ENCODE measurements at places on chromosomes 5 and 9.
A peak's percentile ranks its signal among the peaks of the same experiment; 100 is the strongest.

- DNase-seq, result no peak
Measured at GRCh38 chr5:151173711-151174611, 16.4 kb upstream of the ANXA6 start.

GRCh38 chr5:9090381-9091026 lies 455.4 kb downstream of the SEMA5A start:
- no peak for DNase-seq

GRCh38 chr9:2290382-2290781 lies 275.2 kb downstream of the SMARCA2 start:
- no peak for DNase-seq

DNA sequence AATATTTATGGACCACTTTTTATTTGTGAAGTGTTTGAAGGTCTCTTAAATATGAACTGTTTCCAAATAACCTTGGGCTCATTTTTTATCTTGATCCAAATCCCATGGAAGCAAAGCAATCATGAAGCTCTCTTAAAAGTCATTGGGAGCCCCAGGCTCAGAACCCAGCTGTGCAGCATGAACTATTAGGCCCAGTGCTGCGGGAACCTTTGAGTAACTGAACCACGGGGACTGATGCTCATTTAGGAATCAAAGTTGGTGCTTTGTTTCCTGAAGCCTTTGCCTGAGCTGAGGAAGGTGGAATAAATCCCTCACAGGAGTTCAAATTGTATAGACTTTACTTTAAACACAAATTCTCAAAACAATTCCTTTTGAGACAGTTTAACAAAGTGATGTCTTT lies 27.8 kb downstream of the MAT2B start:
- DNase-seq, result no peak

GRCh38 chr5:38642189-38642911 lies 85.9 kb upstream of the LIFR start:
- no peak for DNase-seq

GRCh38 chr5:32210151-32210550 lies 36.0 kb upstream of the GOLPH3 start:
- no peak for DNase-seq

GRCh38 chr5:159133041-159133741 lies 33.5 kb upstream of the EBF1 start:
- peak; percentile 78 for DNase-seq

- DNase-seq, result no peak
Measured at GRCh38 chr9:3516667-3517330, 9.0 kb downstream of the RFX3 start.

DNA sequence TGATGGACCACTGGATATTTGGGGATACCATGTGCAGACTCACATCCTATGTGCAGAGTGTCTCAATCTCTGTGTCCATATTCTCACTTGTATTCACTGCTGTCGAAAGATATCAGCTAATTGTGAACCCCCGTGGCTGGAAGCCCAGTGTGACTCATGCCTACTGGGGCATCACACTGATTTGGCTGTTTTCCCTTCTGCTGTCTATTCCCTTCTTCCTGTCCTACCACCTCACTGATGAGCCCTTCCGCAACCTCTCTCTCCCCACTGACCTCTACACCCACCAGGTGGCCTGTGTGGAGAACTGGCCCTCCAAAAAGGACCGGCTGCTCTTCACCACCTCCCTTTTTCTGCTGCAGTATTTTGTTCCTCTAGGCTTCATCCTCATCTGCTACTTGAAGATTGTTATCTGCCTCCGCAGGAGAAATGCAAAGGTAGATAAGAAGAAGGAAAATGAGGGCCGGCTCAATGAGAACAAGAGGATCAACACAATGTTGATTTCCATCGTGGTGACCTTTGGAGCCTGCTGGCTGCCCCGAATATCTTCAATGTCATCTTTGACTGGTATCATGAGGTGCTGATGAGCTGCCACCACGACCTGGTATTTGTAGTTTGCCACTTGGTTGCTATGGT lies 54.5 kb upstream of the HNRNPA0 start:
- DNase-seq, result no peak

GRCh38 chr9:115672477-115673316 lies 480.9 kb upstream of the PAPPA start:
- peak; percentile 95 for DNase-seq

DNA sequence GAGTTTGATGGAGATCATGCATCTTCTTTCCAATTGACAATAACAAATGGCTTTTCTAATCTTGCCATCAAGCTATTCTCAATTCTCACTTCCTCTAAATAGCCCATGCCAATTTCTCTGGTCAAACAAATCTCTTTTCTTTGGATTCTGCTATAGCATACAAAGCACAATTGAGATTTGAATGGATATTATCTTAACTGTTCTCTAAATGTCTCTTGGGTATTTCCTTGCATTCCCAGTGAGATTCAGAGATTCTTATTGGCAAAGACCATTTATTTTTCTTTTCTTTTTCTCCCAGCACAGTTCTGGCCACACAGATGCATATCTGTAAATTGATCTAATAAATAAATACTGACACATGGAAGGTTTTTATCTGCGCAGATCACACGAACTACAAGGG lies at the start of gene OR1N2:
TSS of gene OR1N2 (plus strand) at position 301 of the 400 bp plus-strand sequence. CDS start 100 bp downstream, outside the sequence.
- DNase-seq, result no peak

DNA sequence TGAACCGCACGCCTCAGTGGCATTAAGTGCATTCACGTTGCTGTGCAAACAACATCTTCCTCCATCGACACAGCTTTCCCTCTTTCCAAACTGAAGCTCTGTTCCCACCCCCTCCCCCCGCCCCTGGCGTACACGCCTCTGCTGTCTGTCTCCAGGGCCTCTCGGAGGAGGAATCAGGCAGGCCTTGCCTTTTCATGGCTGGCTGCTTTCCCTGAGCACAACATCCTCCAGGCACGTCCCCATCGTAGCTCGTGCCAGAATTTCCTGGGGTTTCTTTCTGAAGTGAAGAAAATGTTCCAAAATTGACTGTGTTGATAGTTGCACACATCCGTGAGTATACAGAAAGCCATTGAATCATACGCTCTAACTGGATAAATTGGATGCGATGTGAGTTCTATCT lies 22.3 kb upstream of the TMEM250 start:
- DNase-seq, result no peak

- DNase-seq, result no peak
Measured at GRCh38 chr9:37034305-37034937, 353 bp upstream of the PAX5 start.

DNA sequence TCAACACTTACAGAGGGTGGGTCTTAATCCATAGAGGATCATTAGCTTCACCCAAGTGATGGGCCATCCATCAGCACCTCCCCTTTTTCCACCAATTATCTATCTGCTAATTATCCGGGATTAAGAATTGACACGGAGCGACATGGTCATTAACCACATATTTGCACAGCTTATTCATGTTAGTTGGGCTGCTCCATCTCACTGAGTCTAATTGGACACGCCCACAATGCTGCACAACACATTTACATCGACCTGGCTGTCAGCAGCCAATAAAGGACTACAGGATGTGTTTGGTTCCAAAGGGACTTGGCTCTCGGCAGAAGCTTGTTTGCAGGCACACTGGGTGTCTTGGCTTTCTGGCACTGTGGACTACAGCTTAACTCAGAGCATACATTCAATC lies 21.6 kb downstream of the FOXE1 start:
- no peak for DNase-seq

GRCh38 chr5:96256795-96257470 lies 176.1 kb downstream of the PCSK1 start:
- no peak for DNase-seq

GRCh38 chr5:148469501-148469935 lies 85.8 kb downstream of the FBXO38 start:
- DNase-seq, result peak; percentile 17

GRCh38 chr9:127754099-127755060 lies 19.3 kb upstream of the TOR2A start:
- no peak for DNase-seq

DNA sequence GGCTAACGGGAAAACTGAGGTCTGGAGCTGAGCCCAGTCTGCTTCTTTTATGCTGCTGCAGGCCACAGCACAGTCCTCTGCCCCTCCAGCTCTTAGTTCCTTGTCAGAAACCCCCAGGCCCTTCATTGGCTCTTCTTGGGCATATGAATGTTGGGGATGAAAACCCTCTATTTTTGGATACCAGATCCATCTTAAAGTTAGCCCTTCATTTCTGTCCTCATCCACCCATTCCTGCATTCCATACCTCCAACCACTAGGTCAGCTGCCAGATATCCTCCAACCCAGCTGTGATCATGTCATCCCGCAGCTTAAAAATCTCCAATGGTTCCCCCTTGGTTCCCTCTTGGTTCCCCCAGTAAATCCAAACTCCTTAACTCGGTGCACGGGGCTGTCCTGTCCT lies 1.8 kb upstream of the SLC25A51 start:
- DNase-seq, result no peak

- no peak for DNase-seq
Measured at GRCh38 chr9:104350541-104350940, 153.5 kb upstream of the OR13F1 start.

- DNase-seq, result peak; percentile 31
Measured at GRCh38 chr5:41371738-41372137, 138.7 kb downstream of the PLCXD3 start.

- DNase-seq, result no peak
Measured at GRCh38 chr9:21002040-21002439, 29.4 kb downstream of the HACD4 start.

DNA sequence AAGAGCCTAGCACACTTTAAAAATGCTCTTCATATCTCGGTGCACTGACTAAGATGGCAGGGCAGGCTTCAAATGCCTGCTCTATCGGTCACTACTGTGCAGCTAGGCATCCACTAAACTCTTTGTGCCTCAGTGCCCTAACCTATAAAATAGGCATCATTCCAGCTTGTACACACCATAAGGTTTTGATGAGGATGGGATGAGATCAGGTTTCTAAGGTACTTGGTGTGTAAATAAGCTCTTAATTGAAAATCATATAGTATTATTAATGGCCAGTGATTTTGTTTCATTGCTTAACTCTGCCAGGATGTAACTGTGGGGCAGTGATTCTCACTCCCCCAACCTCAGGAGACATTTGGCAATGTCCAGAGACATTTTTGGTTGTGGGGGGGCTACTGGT lies 78.5 kb downstream of the ALDH1A1 start:
- DNase-seq, result no peak

- no peak for DNase-seq
Measured at GRCh38 chr9:23041466-23041865, 594.8 kb downstream of the DMRTA1 start.

GRCh38 chr9:111148052-111149017 lies 110.1 kb upstream of the LPAR1 start:
- DNase-seq, result no peak

Data from AG09309 (cell line).